ENCODE measurements at places on chromosomes 6 and 20.

DNA sequence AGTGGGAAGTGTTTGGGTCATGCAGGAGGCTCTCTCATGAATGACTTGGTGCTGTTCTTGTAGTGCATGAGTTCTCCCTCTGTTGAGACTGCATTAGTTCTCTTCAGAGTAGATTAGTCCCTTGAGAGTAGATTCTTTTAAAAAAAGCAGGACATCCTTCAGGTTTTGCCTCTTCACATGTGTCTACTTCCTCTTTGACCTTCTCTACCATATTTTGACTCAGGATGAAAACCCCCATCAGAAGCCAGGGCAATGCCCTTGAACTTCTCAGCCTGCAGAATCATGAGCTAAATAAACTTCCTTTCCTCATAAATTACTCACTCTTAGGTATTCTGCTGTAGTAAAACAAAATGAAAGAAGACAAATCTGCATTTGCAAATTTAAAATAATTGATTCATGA, 170.3 kb downstream of the CD109 start:
- no peak for DNase-seq

GRCh38 chr6:126015863-126016262, 29.5 kb downstream of the TRMT11 start:
- no peak for DNase-seq

- DNase-seq = no peak
Observed at GRCh38 chr6:116482780-116483179, 21.6 kb downstream of the CALHM6 start.

DNA sequence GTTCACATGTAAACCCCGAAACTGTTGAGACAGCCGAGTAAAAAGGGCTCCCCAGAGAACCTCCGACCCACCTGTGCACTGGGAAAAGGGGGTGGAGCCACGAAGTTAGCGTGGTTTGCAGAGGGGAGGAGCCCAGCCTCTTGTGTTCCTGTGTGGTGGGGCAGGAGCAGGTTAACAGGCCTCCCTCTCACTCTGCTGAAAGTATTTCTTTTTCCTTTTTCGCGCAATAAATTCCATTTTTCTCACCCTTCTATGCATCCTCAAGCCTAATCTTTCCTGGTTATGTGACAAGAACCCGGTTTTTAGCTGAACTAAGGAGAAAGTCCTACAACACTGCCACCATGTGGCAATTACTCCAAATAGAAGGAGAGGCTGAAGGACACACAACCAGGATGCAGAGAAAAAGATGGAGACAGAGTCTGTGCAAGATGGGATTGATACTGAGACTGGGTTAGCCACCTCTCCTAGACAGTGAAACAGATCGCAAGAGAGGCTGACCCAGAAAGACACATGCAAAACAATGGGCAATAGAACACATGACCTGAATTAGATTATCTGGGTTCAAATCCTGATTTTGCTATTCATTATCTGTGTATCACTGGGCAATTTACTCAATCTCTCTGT, 168.7 kb upstream of the PRSS16 start:
- DNase-seq = peak; percentile 72

GRCh38 chr6:30769853-30770524, 25.6 kb upstream of the IER3 start:
- no peak for DNase-seq

DNA sequence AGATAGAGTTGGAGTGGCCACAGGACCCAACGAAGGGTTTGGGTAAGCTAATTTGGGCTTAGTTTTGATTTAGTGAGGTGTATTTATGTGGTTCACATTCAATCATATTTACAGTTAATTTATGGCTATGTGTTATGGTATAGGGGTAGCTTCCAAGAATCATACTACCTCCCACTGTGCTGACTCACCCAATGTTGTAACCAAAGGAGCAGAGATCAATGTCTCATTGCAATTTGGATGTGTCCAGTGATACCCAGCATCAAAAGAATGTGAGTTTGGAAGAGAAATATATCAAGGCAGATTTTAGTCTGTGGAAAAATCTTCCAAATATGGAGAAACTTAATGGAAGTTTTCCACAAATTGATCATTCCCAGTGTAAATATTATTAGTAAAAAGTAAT, 25.3 kb upstream of the SMIM8 start:
- no peak for DNase-seq

- peak; percentile 80 for DNase-seq
Observed at GRCh38 chr20:50572938-50573777, 63.0 kb downstream of the PTPN1 start.

DNA sequence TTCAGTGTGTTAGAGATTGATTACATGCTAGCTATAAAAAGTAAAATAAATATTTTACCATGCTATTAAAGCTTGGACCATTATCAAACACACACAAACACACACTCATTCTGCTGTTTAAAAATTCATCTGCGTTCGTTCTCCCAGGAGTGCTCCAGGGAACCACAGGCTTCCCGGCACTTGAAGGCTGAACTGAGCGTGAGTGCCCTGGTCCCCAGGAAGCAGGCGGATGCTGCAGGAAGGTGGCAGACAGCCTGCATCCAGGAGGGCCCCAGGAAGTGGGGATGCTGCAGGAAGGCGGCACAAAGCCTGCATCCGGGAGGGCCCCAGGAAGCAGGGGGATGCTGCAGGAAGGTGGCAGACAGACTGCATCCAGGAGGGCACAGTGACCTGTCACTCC, 147.2 kb upstream of the SNX9 start:
- no peak for DNase-seq

DNA sequence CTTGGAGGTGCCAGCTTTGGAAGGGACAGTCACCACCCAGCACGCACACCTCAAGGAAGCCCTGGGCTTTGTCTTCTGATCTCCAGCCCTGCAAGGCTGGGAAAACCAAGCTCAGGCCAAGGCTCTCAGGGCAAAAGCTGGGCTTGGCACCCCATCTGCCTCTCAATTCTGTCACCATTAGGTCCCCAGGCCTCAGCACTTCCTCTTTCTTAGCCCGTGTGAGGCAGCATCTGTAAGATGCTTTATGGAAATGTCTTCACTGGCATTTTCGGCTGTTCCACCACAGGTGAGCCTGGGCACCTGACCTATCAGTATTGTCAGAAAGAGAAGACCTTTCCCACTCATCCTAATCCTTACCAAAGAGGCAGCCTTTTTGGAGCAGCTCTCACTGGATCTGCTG, 24.6 kb downstream of the GMEB2 start:
- peak; percentile 6 for DNase-seq

DNA sequence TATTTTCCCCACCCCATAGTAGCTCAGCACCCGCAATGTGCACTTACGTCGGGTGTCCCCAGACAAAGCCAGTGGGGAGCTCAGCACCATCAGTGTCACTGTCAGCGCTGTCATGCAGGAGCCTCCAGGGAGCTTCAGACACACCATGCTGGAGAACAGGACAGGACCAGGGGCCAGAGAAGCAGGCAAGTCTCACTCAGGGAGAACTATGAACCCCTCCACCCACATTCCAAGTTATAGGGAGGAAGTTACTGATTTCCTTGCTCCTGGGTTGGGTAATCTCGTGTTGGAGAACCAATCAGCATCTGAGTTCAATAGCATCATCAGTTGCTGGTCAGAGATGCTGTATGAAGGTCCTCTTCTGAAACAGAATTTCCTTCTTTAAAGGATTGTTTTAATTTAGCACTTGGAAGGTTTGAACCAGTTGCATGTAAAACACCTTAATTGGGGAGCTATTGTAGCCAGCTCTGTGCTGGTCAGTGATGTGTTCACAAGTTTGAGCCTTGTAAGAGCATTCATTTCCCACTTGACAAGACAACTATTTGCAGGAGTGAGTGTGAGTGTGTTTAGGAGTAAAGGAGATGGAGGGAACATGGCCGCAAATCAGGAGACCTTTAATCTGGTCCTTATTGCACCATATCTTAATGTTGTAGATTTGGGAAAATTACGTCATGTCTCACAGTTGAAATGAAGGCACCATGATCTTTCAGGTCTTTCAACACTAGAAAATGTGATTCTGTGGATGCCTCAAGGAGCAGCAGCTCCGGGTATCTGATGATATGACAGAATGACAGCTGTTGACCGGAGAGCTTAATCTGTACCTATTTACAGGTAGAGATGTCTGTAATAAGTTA, at the start of gene HLA-DRB1:
Gene HLA-DRB1 (minus strand): TSS at position 253 of the 854 bp plus-strand sequence. CDS start 106 bp downstream, at position 147.
- peak; percentile 83 for DNase-seq

GRCh38 chr6:149317644-149318571, at the start of gene TAB2:
TAB2 (plus strand) TSS chr6:149317712; CDS start chr6:149369998, 52,286 bp downstream.
- DNase-seq = peak; percentile 44

Data from suppressor macrophage (primary cell).